Muscle of back (tissue), 13 donors: ENCODE measurements at places on chromosomes 4 and X. TPM values are rescaled to one million over a fixed set of nuclear protein-coding genes. Genes with fewer than 3 reads are reported as not detected.

The PNMA6F gene
- polyA plus RNA-seq: not detected

The PAGE2 gene
- not detected for polyA plus RNA-seq

GRCh38 chr4:183840311-183840710, 64.8 kb upstream of the STOX2 start:
- DNase-seq: peak; percentile 69

DNA sequence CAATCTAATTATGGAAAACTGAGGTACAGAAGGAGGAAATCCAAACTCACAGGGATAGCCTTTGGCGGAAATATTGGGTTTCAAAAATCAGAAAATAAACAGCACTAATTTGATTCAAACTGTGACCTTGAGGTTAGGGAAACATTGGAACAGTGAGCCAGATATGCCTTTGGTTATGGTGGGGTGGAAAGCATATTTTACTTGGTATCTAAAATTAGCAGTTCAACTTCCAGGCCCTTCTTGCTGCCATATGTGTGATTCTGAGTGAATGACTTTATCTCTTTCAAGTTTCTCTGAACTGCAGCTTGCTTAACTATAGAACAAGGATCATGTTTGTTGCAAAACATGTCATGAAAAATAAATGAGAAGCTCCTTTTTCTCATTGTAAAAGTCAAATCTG, 240.9 kb upstream of the VEGFC start:
- no peak for DNase-seq

The SH3RF1 gene
- polyA plus RNA-seq: 20.5 TPM

The CAPN6 gene
- 646 TPM for polyA plus RNA-seq

DNA sequence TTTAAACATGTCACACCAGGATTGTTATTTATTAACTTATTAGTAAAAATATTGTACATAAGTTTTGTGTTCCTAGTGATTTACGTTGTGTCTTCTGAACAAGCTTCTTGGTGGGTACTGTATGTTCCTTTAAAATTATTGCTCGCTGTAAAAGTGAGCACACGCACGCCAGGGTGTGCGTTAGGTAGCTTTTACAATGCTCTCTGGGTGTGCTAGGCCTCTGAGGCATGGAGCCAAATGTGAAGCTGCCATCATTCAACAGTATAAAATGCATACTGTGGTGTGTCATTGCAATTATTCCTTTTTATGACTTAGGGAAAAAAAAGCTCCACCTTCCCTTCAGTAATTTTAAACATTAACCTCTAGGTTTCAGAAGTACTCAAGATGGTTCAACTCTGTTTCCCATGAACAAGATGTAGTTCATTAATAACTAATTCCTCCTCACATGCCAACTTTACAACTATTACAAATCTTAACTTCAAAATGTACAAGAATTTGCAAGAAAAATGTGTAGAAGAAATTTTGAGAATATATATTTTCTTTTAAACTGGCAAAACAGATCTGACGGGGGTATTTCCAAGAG, 42.4 kb downstream of the ATOH1 start:
- DNase-seq: no peak
